ENCODE measurements at places on chromosomes 4 and X.

DNA sequence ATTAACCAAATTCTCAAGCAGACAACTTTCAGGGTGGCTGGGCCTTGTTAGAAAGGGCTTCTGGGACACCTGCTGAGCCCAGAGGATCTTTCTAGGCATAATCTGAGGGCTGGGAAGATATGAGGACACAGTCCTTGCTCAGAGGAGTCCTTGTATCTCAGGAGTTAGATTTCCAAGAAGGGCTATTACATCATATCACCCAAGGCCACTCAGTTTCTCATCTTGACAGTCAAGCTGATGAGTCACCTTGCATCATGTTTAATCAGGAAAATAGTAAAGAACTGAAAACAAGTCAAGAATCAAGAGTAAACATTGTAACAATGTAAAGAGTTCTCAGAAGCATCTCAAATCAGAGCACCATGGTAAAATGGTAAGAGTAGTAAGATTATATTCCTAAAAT lies 4.0 kb downstream of the PCYT1B start:
- no peak for DNase-seq

GRCh38 chr4:73945140-73945539 lies 36.7 kb downstream of the PF4 start:
- no peak for DNase-seq

DNA sequence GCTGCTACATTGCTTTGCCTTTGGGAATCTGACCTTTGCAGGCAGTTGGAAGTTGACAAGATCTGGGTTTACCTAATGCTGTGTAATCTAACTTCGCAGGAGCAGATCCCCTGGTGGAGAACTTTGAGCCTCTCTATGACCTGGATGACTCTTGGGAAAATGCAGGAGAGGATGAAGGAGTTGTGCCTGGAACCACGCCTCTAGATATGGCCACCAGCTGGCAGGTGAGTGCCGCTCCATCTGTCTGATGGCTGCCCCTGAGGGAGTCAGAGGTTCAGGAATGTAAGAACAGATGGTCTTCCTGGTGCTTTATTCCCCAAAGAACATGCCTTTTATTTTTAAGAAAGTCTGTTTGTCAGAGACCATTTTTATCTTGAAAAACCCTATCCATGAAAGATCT lies 109.3 kb downstream of the NFKB1 start:
- DNase-seq: no peak

DNA sequence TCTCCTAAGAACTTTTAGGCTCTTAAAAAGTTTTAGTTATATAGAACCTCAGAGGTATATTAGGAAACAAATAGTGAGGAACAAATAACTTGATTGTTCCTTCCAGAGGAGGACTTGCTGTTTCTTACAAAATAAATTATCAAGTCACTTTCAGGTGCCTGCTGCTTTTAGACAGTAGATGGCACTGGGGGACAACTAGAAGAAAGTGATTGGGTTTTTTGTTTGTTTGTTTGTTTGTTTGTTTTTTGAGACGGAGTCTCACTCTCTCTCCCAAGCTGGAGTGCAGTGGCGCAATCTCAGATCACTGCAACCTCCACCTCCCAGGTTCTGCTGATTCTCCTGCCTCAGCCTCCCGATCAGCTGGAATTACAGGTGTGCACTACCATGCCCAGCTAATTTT lies 35.4 kb upstream of the CDKL5 start:
- no peak for DNase-seq
